ENCODE measurements at places on chromosomes 12 and 14.

DNA sequence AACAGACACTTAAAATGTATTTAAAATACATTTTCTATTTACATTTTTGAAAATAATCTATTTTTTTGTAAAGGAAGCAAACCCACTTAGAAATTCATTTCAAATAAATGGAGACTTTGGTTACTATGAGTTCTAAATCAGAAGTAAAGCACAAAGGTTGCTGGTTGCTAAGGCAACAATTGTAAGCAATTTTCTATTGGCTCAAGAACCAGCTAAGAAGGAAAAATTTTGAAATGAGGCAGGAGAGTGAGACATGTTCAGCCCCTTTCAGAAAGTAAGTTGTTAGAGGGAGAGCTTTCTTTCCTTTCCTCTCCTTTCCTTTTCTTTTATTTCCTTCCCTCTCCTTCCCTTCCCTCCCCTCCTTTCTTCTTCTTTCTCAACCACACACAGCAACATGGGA is 80.7 kb downstream of the PRMT8 start:
- no peak for DNase-seq

DNA sequence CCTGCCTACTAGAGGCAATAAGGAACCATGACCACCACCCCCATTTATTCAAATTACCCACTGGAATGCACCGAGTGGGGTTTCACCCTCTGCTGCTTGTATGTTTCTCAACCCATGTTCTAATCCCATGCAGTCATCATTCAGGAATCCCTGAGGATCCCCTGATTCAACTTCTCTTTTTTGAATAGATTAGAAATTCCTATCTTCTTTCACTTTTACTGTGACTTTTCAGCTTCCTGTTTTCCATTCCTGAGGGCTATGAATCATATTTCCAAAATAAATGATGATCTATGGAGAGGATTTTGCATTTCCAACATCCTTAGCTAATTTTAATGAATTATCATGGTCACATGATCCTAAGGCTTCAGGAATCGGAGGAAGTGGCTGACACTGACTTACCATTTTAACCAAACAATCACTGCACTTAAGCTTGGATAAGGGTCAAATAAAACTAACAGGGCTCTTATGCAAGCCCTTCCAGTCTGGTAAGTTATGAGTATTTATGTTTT is 19.4 kb upstream of the P2RX4 start:
- no peak for DNase-seq

DNA sequence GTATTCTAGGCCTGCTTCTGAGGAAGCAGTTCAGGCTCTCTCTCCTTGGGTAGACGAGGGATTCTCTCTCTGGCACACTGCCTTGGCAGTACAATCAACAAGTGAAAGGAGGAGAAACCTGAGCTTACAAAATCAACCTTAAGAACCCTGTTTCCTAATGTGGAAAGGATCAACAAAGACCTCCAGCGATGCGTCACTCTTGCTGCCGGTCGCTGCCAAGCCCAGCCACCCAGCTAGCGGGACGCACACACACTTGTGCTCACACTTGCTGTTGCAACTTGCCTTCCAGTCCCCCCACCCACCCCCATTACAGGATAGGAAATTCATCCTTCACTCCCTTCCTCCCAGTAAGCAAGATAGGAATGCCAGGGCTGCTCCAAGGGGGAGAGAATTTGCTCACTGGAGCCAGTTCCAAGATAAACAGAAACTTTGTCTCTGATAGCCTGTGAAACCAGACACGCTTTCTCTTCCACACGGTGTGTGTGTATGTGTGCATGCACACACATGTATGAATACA is 144.3 kb downstream of the BCL11B start:
- DNase-seq, result no peak

GRCh38 chr12:12133259-12133658 is 62.5 kb downstream of the BCL2L14 start:
- no peak for DNase-seq

GRCh38 chr12:124429535-124429934 is 134.6 kb downstream of the RFLNA start:
- no peak for DNase-seq

DNA sequence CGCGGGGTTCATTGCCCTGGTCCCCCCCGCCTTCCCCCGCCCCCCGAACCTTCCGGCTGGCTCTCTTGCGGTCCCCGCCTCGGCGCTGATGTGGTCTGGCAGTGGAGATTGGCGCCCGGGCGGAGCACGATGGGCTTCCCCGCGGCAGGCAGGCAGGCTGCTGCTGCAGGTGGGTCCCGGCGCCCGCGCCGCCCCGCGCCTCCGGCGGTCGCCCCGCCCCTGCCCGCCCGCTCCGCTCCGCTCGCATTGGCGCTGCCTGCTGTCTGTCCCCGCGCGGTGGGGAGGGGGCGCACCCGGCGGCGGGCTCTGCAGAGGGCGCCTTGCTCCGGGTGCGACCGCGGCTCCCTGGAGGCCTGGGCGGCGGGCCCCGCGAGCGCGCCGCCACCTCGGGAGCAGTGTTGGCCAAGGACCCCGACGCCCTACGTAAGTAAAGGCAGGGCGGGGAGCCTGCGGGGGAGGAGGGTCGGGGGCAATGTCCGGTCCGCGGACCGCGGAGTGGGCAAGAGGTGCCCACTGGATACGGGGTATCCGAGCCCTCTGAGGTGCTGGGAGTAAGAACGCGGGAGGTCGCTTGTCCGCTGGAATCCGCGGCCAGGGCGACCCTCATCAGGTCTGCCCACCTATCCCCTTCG is at the start of gene AKAP5:
Gene AKAP5, plus strand, starts transcription at position 309 of the 632 bp plus-strand sequence. CDS start 2,896 bp downstream, outside the sequence.
- peak; percentile 40 for DNase-seq

- no peak for DNase-seq
Measured at GRCh38 chr12:117119592-117120198, 20.5 kb upstream of the TESC start.

DNA sequence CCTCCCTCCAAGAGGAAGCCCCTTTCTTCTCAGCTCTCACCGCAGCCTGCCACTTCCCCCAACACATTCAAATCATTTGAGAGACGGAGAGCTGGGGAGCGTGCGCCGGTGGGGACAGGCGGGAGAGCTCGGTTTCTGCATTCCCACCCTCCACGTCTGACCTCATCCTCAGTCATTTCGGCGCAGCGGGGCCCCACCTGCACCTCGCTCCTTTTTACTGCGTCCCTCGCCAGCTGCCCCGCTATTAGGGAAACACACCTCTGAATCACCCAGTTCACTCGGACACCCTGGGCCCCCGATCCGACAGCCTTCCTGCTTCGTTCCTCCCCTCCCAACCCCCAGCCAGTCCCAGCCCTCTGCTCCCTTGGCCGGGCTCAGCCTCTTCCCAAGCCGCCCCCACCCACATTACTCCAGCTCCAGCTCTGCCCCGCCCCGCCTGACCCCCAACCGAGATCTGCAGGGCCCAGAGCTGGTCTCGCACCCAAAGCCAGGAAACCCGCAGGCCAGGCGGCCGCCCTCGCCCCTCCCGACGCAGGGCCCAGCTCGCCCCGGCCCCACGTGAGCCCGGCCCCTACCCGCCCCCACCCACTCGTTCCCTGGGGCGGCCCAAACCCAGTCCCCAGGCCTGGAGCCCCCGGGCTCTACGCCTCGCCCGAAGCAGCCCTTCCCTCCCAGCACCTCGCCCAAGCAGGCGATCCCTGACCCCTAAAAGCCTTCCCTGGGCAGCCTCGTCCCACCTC is 783 bp downstream of the CORO1C start:
- no peak for DNase-seq

GRCh38 chr12:71636704-71637115 is 26.9 kb downstream of the ZFC3H1 start:
- DNase-seq, result no peak

- DNase-seq, result no peak
Measured at GRCh38 chr12:80721326-80721725, 4.6 kb downstream of the MYF5 start.
